ENCODE measurements at places on chromosomes 4 and X.

DNA sequence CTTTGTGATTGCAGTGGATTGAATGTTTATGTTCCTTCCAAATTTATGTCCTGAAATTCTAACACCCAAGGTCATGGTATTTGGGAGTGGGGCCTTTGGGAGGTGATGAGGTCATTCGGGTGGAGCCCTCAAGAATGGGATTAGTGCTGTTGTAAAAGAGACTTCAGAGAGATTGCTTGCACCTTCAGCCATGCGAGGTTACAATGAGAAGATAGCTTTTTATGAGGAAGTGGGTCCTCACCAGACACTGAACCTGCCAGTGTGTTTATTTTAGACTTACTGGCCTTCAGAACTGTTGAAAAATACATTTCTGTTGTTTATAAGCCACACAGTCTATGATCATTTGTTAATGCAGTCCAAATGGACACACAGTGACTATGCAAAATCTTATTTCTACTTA lies 161.0 kb upstream of the GPRIN3 start:
- no peak for DNase-seq

- no peak for DNase-seq
Measured at GRCh38 chr4:89111833-89112563, 665 bp downstream of the TIGD2 start.

GRCh38 chr4:36399762-36400353 lies 118.4 kb downstream of the DTHD1 start:
- DNase-seq, result peak; percentile 40

GRCh38 chr4:163180090-163180489 lies 13.4 kb upstream of the NAF1 start:
- DNase-seq, result no peak

GRCh38 chr4:126758493-126758892 lies 874.3 kb upstream of the INTU start:
- no peak for DNase-seq

GRCh38 chr4:183333202-183333601 lies 11.0 kb upstream of the CLDN24 start:
- no peak for DNase-seq

GRCh38 chr4:148068065-148068911 lies 336.4 kb downstream of the ARHGAP10 start:
- no peak for DNase-seq
